Left renal pelvis (tissue), 4 donors: ENCODE measurements at places on chromosomes 5 and 9. TPM values are rescaled to one million over a fixed set of nuclear protein-coding genes. Genes with fewer than 3 reads are reported as not detected.

Gene HSPA9
- 172 TPM for polyA plus RNA-seq

Gene MARVELD2
- polyA plus RNA-seq: 29.5 TPM

Gene MAP1B
- 50.2 TPM for polyA plus RNA-seq

Gene PHYKPL
- polyA plus RNA-seq: 75.9 TPM

Gene FCHO2
- polyA plus RNA-seq: 28.8 TPM
